ENCODE measurements at places on chromosomes 13 and 19. TPM values are rescaled to one million over a fixed set of nuclear protein-coding genes. Genes with fewer than 3 reads are reported as not detected.

GRCh38 chr13:61286148-61286745 is 129.4 kb downstream of the PCDH20 start:
- DNase-seq, result peak; percentile 57

GRCh38 chr13:36910545-36910944 is 9.5 kb downstream of the SMAD9 start:
- DNase-seq, result peak; percentile 7

GRCh38 chr13:97749174-97749573 is 204.3 kb upstream of the IPO5 start:
- DNase-seq, result peak; percentile 22

GRCh38 chr13:113109151-113110047 is 3.8 kb downstream of the F7 start:
- no peak for DNase-seq

GRCh38 chr19:3632739-3633558 is 6.4 kb upstream of the CACTIN start:
- DNase-seq, result no peak

DNA sequence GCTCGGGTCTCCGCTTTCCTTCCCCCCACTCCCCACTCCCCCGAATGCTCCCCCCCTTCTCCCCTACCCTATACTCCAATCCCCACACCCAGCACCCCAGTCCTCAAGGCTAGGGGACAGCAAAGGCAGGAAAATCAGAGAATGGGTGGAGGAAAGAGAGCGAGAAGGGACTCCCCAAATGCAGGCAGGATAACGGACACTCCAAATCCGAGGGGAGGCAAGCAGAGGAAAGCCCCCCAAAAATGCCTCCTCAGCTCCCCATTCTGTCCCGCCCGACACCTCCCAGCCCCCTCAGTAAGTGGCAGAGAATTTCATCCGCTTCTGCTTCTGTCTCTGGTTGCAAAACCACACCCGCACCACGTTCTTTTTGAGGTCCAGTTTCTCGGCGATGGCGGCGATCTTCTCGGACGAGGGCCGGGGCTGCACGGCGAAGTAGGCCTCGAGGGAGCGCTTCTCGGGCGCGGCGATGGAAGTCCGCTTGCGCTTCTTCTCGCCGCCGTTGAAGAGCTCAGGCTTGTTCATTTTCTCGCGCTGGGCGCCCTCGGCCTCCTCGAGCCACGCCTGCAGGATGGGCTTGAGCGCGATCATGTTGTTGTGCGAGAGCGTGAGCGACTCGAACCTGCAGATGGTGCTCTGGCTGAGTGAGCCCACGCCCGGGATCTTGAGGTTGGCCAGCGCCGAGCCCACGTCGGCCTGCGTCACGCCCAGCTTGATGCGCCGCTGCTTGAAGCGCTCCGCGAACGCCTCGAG is 2.1 kb downstream of the POU4F1 start:
- DNase-seq, result no peak

- no peak for DNase-seq
These were observed 6.7 kb downstream of the TPT1 start for GRCh38 chr13:45333977-45334922.

DNA sequence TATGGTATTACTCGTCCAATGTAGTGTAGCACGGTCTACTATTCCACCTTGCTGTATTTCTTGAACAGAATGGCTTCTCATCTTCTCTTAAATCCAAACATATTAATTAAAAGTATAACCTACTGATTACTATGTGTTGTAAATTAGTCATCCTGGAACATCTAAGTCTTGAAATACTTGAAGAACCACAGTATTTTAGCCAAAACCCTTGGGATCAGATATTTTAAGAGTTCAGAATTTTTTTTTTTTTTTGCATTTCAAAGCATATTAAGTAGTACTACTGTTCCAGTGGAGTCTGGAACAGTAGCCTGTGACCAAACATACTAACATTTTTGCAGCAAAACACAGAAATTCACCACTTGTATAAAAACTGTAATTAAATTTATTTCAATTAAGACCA is 30.1 kb downstream of the ZC3H13 start:
- no peak for DNase-seq

GRCh38 chr13:95779522-95779921 is 102.6 kb downstream of the DNAJC3 start:
- no peak for DNase-seq

DNA sequence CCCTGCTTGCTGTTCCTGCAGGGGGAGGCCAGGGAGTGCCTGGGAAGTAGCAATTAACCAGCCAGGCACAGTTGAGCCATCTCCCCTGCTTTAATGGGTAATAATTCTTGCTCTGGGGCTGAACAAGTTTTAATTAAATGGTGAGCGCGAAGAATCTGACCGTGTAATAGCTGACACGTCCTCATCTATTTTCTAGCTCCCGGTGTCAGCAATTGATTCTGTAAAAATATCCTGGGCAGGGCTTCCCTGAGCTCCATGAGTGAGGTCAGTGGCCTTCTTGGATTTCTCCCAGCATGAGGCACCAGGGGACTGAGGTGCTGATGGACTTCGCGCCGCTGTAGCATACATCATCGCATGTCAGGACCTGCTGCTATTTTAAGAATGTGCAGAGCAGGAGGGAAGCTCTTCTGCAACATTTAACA is 26.9 kb downstream of the SIPA1L3 start:
- DNase-seq, result peak; percentile 77

- DNase-seq, result no peak
These were observed 904 bp upstream of the SIGLEC9 start for GRCh38 chr19:51123802-51124201.

DNA sequence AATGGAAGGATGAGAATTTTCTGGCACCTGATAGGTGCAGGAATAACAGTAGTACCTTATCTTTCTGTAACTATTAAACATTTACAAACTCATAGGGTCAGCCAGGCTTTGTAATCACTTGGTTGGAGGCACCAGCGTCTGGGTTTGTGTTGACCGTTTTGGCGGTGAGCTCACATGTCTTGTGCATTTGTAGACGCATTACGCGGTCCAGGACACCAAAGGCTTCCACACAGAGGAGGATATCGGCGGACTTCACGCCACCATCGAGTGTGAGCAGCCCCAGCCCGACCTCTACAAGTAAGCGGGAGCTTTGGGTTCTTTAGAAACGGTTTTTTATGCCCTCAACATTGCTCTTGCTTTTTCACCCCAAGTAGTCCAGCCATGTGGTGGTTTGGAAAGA is 129.3 kb downstream of the ATP11A start:
- DNase-seq, result no peak

DNA sequence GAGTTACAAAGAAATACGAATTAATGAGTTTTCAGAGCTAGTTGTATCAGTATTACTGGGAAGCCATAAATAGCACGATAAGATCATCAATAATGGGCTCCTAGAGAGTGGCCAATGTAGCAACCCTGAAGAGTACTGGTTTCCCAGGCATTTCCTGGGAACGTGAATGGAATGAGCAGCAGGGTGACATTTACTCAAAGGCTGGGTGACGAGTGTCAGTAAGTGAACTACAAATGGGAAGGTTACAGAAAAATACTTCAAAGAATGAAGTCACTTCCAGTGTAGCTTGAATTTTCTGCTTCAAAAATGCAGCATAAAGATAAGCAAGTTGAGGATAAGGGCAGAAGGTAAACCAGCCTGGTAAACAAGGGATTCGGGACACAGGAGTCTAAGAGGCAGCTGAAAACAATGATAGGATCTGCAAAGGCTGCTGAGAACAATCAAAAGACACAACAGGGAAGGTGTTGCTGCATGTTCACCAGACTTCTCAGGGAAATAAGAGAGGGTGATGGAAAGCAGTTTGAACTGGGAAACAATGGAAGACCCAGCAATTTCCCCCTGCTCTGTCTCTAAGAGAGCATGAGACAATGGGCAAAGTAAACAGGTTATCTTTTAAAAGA is 48.6 kb upstream of the POSTN start:
- no peak for DNase-seq

- DNase-seq, result no peak
These were observed 702 bp upstream of the MAG start for GRCh38 chr19:35291259-35291658.

- DNase-seq, result peak; percentile 89
These were observed 32.2 kb downstream of the RCBTB2 start for GRCh38 chr13:48500652-48501197.

DNA sequence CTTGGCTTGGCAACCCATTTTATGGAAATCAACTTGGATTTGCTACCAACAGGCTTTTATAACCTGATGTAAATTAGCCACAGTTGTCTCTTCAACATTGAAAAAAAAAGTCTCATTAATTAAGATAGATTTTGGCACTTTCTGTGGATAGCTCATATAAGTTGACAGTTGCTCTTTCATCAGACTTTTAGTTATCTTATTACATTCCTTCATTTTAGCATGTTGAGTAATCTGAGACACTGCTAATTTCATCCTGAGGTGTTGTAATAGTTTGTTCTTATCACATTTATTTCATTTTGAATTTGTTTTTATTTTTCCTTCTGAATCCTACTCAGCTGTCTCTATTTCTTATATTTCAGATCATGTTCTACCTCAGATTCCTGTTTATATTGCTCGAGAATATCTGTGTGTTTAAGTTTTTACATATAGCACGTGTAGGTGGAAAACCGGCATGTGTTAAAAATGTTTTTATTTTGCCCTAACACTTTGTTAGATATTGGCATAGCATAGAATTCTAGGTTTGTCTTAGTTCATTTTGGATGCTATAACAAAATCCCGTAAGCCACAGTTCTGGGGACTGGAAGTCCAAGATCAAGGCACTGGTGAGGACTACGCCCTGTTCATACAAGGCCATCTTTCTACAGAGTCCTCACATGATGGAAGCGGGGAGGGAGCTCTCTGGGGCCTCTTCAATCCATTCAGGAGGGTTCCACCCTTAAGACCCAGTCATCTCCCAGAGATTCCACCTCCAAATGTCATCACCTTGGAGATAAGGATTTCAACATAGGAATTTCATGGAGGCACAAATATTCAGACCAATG is 239.4 kb downstream of the COL4A1 start:
- no peak for DNase-seq

DNA sequence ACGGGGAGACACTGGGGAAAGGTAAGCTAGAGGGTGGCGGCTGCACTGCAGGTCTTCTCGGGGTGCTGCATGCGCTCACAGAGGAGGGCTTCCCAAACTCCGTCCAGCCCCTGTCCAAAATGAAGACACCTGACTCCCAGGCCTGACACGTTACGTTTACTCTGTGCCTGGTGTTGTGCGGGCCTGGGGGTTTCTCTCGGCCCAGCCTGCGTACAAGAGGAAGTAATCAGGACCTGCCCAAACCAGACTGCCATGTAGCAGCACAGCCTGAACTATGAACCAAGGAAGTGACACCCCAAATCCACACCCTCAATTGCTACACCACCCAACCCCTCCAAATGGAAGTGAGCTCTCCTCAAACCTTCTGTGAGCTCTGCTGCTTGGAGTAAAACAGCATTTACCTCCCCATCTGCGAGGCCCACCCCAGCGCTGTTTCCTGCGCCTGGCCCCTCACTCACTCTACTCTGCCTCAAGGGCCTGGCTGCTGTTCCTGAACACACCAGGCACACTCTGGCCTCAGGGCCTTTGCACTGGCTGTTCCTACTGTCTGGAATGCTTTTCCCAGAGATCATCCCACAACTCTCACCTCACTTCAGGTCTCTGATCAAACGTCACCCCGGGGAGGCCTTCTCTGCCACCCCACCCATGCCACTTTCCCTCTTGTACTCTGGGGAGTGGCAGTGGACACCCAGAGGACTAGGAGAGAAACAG is 3.0 kb downstream of the HSPBP1 start:
- DNase-seq, result no peak

- DNase-seq, result no peak
These were observed 25.9 kb downstream of the CLEC4M start for GRCh38 chr19:7788933-7789323.

DNA sequence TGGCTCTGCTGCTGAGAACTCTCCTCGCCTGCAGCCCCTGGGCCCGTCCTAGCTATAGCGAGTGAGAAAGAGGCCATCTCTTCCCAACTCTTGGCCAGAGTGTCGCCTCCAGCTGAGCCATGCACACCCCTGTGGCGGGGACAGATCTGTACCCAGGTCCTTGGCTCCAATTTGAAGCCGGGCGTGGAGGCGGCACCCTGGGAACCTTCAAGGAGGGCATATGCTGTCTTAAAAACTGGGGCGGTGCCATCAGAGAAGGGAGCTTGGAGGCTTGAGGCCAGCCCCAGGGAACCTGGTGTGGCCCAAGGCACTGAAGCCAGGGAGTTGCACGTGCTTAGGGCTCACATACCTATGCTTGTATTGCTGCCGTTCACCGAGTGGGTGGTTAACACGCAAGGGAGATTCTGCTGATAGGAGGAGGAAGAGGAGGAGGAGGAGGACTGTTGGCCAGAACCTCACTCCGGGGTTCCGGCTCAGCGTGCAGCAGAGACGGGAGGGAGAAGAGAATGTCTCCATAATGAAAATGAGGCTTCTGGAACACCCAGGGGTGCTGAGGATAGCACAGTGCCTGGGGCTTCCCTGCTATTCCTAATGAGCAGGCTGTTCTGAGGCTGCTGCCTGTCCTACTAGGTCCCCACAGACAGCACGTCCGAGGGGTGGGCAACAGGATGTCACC is 40.7 kb downstream of the COMP start:
- no peak for DNase-seq

- no peak for DNase-seq
These were observed 444 bp downstream of the PROSER1 start for GRCh38 chr13:39037410-39037879.

DNA sequence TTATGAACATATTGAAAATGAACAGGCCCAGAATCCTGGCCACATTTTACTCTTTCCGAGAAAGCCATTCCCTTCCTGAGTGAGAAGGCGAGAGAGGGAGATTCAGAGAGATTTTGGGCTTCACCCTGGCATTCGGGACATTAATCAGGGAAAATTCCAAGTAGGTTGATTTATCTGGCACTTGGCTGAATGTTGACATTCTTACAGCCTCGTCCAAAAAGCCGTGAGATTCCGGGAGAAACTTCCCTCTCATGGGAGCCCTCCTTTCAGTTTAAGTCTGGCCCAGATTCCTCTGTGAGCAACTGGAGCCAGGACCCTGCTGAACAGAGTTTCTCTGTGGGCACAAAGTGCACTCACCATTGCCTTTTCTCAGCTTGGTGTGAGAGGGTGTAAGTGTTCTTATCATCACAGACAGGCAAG is 129.2 kb upstream of the PEG3 start:
- DNase-seq, result no peak

- DNase-seq, result peak; percentile 66
These were observed 6.2 kb upstream of the SPART start for GRCh38 chr13:36352350-36352749.

The IRS2 gene
- 22.3 TPM for total RNA-seq

The SEMA6B gene
- 0.89 TPM for total RNA-seq

The TICAM1 gene
- 9.0 TPM for total RNA-seq

The TEX101 gene
- total RNA-seq, result not detected

The CLEC4M gene
- not detected for total RNA-seq

The CLEC11A gene
- 0.15 TPM for total RNA-seq

The TRPC4 gene
- 0.15 TPM for total RNA-seq

The THSD8 gene
- total RNA-seq, result not detected

The HNRNPA1L2 gene
- 4.5 TPM for total RNA-seq

The TYROBP gene
- not detected for total RNA-seq

The SLC25A41 gene
- 0.10 TPM for total RNA-seq

The MEF2B gene
- total RNA-seq, result 0.20 TPM

The MYH14 gene
- total RNA-seq, result 0.85 TPM

The ZNF414 gene
- total RNA-seq, result 10.6 TPM

The TMC4 gene
- 21.9 TPM for total RNA-seq

The F7 gene
- not detected for total RNA-seq

The TNNT1 gene
- total RNA-seq, result 5.9 TPM

The CYP4F8 gene
- total RNA-seq, result not detected

Data from renal cortical epithelial cell (primary cell).